Activated T-cell treated with anti-CD3 and anti-CD28 coated beads for 24 hours (primary cell): ENCODE measurements at places on chromosomes 3 and 15.

DNA sequence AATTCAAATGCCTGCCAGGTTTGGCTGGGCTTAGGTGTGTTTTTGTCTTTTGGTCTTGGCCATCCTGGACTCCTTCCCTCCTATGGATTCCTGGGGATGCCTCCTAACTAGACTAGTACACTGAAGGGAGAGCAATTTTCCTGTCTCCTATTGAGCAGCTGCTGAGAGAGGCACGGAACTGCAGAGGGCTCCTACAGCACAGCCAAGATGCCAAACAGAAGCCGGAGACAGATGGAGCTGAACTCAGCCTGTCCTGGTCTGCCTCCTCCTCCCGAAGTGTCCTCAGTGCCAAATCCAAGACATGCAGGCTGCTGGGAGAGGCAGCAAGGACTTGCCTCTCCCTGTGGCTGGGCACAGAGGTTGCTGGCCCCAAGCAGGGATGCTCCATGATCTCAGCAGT, 256.6 kb upstream of the PROK2 start:
- DNase-seq, result no peak

DNA sequence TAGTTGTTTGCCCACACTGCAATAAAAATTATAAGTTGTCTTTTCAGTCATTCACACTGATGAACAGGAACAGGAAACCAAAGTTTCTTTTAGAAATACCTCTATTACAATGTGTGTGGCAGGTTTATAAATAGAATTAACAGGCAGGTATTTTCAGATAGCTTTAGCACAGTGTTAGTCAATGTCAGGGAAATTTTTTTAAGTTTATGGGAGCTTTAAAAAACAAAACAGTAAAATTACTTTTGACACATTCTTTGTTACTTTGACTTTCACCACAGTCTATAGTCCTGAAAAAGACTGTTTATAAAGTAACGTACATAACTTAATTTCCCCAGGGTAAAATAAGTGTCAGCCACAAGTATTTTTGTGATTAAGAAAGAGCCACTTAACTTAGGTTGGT, 38.1 kb downstream of the SERPINI1 start:
- DNase-seq, result no peak

- DNase-seq, result no peak
Measured at GRCh38 chr3:1774597-1774996, 324.1 kb upstream of the CNTN4 start.

GRCh38 chr3:111071257-111072030, at the start of gene NECTIN3:
Gene NECTIN3 (plus strand): TSS chr3:111071816. CDS start chr3:111072018, 202 bp downstream.
- peak; percentile 71 for DNase-seq

- DNase-seq, result no peak
Measured at GRCh38 chr15:93566762-93567161, 477.8 kb upstream of the RGMA start.

DNA sequence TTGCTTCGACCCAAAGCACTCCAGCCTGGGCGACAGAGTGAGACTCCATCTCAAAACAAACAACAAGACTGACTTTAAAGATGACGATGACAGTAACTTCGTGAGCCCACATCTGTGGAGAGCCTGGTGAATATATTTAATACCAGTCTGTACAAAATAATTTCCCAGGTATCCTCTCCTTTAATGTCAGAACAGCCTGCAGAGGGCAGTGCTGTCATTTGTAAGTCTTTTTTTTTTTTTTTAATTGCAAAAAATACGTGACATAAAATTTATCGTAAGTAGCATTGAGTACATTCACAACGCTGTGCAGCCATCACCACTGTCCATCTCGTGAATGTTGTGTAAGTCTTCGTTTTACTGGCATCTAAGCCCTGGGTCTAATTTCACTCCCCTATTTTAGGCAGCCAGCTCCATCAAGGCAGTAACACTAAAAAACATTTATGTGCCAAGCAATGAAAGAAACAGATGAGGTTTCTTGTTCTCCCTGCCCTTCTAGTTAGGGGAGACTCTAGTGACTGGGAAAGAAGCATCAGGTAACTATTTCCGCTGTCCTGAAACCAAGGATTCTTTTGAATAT, 1.4 kb downstream of the HTD2 start:
- DNase-seq, result no peak

- DNase-seq, result no peak
Measured at GRCh38 chr3:138681463-138682220, 73.1 kb downstream of the FAIM start.

DNA sequence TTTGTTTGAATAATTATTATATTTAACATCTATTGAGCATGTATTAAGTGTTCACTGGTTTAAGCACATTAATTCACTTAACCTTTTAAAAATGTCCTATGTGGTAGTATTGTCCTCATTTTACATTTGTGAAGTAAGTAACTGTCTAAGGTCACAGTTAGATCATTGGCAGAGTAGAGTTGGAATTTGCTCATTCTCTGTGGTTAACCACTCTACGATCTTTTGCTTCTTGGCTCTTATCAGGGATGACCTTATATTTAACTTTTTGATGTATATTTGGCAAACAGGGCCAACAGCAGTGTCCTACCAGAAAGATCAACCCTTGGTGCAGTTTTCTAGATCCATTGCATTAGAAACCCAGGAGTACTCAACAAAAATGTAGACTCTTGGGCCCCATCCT, 34.0 kb downstream of the PXK start:
- DNase-seq, result no peak

DNA sequence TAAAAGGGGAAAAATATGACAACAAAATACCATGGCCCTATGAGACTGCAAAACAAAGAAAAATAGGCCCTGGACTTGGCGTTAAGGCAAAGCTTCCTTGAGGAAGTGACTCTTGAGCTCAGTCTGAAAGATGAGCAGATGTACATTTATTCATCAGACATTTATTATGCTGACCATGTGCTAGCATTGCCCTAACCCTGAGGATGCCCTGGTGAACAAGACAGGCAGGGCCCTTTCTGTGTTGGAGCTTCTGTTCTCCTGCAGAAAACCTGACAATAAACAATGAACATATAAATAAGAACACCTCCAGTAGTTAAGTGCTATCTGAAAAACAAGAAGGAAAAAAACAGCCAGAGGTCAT, 12.4 kb downstream of the TF start:
- no peak for DNase-seq

DNA sequence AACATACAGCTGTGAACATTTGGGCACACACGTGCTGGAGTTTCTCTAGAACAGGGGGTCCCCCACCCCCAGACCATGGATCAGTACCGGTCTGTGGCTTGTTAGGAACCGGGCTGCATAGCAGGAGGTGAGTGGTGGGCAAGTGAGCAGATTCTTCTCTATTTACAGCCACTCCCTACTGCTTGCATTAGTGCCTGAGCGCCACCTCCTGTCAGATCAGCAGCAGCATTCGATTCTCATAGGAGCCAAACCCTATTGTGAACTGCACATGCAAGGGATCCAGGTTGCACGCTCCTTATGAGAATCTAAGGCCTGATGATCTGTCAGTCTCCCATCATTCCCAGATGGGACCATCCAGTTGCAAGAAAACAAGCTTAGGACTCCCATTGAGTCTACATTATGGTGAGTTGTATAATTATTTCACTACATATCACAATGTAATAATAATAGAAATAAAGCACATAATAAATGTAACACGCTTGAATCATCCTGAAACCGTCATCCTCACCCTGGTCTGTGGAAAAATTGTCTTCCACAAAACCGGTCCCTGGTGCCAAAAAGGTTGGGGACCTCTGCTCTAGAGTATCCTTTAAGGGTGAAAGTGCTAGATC, 25.8 kb downstream of the CHRM5 start:
- no peak for DNase-seq

DNA sequence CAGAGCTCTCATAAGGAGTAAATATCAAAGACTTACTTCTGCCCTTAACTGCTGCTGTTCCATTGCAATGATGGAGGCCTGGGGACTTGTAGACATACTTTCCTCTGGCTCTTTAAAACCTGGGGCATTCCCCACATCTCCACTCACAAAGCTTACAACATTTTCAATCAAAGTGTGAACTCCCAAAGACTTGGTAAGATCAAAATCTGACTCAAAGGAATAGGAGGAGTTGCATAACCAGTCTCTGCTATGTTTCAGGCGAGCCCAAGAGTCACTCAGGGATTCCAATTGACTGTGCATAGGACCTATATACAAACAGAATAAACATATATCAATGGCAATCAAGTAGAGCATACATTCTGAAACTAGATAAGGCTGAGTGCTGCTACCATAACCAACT, 101.5 kb downstream of the FBXL22 start:
- no peak for DNase-seq

- DNase-seq, result no peak
Measured at GRCh38 chr3:122942239-122942638, 85.3 kb downstream of the SEMA5B start.

DNA sequence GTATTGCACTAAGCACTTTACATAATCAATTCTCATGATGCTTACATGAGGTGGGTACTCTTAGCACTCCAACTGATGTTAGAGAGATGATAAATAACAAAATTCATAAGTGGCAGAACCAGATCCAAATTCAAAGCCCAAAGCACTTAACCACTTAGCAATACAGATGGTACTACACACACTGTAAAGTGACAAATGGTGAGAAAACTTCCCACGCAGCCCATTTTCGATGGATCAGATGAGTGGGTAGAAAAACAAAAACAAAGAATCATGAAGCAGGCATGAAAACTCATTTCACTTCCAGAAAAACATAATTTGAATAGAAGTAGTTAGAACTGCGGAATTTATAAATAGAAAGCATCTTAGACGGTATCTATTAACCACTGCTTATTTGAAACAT, 66.2 kb downstream of the FRMD4B start:
- no peak for DNase-seq

DNA sequence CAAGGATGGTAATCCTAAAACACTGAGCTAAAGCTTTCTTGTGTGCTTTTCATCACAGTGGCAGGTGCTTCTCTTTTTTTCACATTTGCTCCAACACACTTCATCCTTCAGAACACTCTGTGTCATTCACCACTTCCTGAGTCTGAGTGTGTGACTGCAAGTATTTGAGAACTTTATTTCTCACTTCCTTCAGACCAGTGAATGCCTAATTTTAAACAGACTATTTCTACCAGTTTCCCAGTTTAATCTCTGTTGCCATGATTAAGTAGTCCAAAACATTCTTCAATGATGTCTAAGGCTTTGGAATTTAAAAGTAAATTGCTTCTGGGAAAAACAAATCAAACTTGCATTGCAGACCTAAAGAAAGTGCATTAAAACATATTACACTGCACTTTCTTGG, 541.2 kb downstream of the RBMS3 start:
- DNase-seq, result no peak

DNA sequence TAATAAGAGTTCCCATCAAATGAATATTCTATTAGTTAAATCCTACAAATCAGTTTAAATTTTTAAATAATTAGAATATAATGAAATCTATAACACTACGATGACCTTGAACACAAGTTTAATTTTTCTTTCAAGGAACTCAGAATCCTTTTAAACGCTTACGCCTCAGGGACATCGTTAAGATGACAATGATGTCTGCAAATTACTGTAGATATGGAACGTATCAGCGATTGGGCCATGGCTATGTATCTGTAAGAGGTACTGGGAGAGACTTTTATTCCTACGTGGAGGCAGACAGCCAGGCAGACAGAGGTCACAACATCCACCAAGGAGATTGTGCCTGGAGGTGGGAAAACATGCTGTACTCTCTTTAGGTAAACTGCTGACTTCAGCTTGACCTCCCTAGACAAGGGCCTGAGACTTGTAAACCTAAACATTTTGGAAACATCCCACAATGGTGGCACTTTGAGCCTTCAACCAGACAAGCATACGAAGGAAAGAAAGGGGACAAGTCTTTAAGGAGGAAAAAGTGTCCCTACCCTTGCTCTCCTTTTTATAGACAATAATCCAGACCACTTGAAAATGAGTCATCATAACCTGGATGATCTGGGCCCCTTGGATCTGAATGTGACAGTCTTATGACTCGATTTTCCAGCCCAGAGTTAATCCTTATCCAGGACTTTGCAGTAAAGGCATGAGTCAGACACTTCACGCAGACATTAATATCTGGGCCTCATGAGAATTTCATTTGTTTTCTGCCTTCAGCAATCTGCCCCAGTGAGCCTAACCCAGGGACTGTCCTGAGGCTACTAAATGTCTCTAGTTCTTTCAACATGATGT, 6.8 kb upstream of the LDHAL6B start:
- no peak for DNase-seq

DNA sequence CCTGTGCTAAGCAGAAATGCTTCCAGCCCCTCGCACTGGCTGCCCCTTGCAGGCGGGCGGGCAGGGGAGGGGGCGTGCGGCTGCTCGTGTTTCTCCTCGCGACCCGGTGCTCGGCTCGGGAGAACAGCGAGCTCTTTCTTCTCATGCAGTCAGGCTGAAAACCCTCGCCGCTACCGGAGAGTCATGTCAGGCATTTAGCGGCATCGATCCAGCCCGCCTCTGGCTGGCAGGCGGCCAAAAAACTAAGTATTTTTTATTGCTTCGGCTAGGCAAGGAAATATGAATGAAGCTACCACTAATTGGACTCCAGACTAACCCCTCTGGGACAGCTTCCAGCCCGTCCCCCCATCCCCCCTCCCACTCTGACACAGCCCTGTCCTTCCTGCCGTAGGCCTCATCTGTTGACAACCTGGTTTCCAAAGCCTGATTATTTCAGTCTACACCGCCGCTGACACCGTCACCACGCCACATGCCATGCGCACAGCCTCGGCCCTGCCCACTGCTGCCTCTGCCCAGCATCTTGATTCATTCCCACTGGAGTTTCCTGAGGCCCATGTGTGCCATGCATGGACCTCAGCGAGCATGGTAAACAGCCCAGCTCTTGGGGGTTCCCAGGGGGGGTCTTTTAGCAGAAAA, 35.3 kb downstream of the TLE3 start:
- no peak for DNase-seq
